ENCODE measurements at places on chromosomes 5 and 9.

DNA sequence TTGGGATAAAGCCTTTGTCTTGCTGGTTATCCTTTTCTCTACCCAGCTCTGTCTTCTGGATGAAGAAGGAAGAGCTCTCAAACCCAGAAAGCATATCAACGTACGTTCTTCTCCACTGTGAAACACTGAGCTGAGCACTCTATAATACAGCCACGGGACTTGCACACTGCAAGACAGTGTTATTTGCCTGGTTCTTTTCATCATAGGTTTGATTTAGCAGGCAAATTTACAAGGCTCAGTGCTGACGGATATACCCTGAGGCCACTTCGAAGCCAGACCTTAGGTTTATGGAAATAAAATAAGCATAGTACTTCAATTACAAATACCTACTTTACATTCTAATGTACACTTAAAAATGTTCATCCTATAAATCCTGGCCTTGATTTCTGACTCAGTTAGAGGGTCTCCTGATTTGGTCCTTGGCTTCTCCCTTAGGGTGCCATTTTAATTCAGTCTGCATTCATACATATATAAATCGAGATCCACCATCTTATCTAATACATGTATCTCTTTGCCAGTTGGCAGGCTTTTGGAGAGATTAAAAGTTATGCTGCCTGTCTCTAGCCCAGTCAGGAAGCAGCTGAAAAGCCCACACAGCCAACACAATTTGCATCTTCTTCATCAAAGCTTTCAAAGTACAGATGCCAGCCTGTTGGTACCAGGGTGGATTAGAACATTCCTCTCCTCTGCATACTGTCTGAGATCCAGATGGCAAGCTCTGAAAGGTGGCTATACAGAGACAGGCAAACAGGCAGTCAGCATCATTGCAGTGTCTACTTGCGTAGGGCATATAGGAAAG is 194.4 kb downstream of the DEPDC1B start:
- DNase-seq, result no peak

DNA sequence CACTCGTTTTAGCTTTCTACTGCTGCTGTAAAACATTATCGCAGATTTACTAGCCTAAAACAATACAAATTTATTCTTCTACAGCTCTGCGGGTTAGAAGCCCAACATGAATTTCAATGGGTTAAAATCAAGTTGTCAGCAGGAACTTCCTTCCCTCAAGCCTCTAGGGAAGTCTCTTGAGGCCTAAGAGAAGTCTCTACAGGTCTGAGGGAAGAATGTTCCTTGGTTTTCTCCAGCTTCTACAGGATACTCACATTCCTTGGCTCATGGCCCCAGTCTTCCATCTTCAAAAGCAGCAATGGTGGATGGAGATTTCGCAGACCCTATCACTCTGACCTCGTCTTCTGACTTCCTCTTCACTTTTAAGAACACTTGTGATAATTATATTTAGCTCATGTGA is 21.6 kb upstream of the SSBP2 start:
- no peak for DNase-seq

- DNase-seq, result no peak
Observed at GRCh38 chr9:38127271-38127839, 58.3 kb upstream of the SHB start.

- no peak for DNase-seq
Observed at GRCh38 chr9:95032580-95033341, 284.7 kb downstream of the FANCC start.

DNA sequence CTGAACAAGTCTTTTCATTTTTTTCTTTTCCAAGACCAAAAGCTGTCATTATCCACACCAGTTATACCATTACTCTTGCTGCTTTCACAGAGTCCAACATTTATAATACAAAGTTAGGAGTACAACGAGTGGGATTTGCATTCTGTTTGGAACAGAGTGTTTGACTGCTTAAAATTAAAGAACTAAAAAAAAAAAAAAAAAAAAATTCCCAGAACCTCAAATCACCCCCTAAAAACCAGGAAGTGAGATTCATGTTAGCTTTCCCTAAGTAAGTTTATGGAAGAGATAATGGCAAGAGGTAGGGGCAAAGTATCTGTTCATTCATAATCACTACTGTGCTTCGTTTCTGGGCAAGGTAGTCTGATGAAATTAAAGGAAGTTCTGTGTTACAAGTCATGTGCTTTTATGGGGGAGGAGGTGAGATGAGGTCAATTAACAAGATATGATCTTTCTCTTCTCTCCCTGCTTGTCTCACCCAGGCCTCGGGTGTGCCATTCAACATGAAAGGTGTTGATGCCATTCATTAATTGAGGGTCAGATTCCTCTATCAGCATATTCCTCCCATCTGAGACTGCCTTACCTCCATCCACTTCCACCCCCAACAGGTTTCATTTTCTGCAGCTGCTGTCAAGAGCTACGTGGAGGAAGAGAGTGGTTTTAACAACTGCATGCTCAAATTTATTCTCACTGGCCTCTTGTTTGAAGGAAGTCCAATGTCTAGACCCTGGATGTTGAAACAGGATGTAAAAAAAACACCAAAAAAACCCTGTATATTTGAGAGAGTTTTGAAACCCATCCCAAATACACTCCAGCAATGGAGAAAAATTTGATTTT is 58.1 kb downstream of the MARCHF3 start:
- DNase-seq, result no peak

DNA sequence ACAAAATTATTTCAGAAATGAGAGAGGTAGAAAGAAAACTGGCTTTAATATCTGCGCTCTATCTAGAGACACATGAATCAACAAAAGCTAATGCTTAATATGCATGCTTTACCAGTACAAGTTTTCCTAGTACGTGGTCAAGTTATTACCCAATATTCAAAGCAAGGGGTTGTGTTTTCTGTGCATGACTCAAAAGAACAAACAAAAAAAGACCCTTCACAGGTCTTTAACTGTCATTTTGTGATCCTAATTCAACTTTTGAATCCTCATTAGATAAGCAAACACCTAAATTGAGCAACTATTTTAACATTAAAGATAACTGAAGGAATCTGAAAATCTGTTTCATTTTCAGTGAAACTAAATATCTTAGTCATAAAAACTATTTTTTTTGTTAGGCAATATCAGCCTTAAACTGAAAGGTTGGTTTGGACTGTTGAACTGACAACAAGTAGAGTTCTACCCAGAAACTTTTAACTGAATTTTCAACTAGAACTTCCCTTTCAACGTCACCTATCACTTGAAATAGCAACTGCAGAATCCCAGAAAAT is 12.5 kb downstream of the ST8SIA4 start:
- DNase-seq, result no peak

- no peak for DNase-seq
Observed at GRCh38 chr5:44637916-44638869, 170.6 kb upstream of the MRPS30 start.

- DNase-seq, result no peak
Observed at GRCh38 chr5:113122053-113122452, 145.5 kb downstream of the DCP2 start.

GRCh38 chr5:131932235-131932634 is 13.2 kb downstream of the MEIKIN start:
- DNase-seq, result no peak

GRCh38 chr5:8340261-8340660 is 471.3 kb downstream of the MTRR start:
- no peak for DNase-seq

GRCh38 chr5:107254214-107254901 is 416.4 kb downstream of the EFNA5 start:
- no peak for DNase-seq

GRCh38 chr9:14347406-14348122 is 33.6 kb upstream of the NFIB start:
- DNase-seq, result no peak

DNA sequence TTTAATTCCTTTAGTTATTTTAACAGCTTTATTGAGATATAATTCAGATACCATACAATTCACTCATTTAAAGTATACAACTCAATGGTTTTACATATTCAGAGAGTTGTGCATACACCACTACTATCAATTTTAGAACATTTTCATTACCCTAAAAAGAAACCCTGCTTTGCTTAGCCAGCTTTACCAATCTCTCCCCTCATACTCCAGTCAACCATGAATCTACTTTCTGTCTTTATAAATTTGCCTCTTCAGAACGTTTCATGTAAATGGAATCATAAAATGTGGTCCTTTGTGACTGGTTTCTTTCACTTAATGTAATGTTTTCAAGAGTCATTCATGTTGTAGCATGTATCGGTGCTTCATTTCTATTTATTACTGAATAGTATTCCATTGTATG is 24.9 kb downstream of the NIM1K start:
- DNase-seq, result no peak

- DNase-seq, result no peak
Observed at GRCh38 chr5:56786346-56786745, 29.0 kb upstream of the MAP3K1 start.

GRCh38 chr9:818958-819357 is 22.5 kb upstream of the DMRT1 start:
- DNase-seq, result no peak

- no peak for DNase-seq
Observed at GRCh38 chr9:96617439-96618185, 2.0 kb downstream of the CDC14B start.

GRCh38 chr5:125778791-125779190 is 644.4 kb upstream of the GRAMD2B start:
- DNase-seq, result no peak

DNA sequence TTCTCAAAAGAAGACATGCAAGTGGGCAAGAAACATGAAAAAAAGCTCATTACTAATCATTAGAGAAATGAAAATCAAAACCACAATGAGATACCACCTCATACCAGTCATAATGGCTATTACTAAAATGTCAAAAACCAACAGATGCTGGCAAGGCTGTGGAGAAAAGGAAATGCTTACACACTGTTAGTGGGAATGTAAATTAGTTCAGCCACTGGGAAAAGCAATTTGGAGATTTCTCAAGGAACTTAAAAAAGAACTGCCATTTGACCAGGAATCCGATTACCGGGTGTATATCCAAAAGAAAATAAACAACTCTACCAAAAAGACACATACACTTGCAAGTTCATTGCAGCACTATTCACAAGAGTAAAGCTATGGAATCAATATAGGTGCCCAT is 595.4 kb upstream of the RIOK2 start:
- DNase-seq, result no peak

DNA sequence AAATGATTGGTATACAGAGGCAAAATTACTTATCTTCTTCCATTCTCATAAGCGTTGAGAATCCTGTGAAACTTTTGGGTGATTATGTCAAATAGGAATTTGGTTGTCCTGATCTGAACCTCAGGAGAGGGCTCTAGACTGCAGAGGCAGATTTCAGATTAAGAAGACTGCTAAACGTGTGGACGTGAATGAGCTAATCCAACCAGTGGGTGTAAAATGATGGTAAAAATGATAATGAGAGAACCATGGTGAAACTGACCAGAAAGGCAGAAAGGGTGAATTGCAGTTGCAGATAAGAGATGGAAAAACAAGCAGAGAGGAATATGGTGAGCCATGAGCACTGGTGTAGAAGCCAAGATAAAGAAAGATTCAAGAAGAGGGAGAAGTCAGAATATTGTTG is 1200.2 kb upstream of the CDH6 start:
- DNase-seq, result no peak

- no peak for DNase-seq
Observed at GRCh38 chr5:137627706-137628105, 108.2 kb downstream of the KLHL3 start.

GRCh38 chr5:94422812-94423211 is 195.6 kb downstream of the KIAA0825 start:
- DNase-seq, result no peak

GRCh38 chr5:134070725-134071613 is 43.5 kb upstream of the TCF7 start:
- DNase-seq, result no peak

GRCh38 chr5:7886849-7887475 is 18.0 kb downstream of the MTRR start:
- no peak for DNase-seq

GRCh38 chr5:180172447-180173197 is 36.4 kb downstream of the RASGEF1C start:
- DNase-seq, result no peak

- no peak for DNase-seq
Observed at GRCh38 chr9:124436320-124436719, 13.9 kb upstream of the ADGRD2 start.

Data from renal cortex interstitium (tissue), 15 donors.